Uterus (tissue), 4 donors: ENCODE measurements at places on chromosomes 3 and 15.

- peak; percentile 79 for DNase-seq
Observed at GRCh38 chr15:80942746-80943565, 46.7 kb downstream of the MESD start.

DNA sequence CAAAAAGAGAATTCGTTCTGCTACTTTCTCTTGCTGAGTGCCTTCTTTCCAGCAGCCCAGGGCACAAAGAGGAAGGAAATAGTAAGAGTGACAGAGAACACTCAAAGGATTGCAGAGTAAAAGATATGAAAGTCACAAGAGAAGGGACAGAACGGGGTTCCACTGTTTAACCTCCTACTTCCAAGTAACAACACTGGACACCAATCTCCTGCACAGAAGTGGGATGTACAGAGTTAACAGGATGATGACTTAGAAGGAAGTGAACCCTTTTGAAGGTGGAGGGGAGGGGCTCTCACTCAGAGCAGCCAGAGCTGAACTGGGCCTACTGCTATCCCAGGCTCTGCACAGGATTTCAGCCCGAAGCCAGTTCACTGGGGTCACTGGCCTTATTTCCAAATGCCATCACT is 130.1 kb upstream of the PRICKLE2 start:
- DNase-seq = peak; percentile 40

GRCh38 chr3:193816656-193817311 is 223.8 kb downstream of the OPA1 start:
- peak; percentile 76 for DNase-seq

- DNase-seq = no peak
Observed at GRCh38 chr15:51133140-51133765, 38.5 kb upstream of the TNFAIP8L3 start.

DNA sequence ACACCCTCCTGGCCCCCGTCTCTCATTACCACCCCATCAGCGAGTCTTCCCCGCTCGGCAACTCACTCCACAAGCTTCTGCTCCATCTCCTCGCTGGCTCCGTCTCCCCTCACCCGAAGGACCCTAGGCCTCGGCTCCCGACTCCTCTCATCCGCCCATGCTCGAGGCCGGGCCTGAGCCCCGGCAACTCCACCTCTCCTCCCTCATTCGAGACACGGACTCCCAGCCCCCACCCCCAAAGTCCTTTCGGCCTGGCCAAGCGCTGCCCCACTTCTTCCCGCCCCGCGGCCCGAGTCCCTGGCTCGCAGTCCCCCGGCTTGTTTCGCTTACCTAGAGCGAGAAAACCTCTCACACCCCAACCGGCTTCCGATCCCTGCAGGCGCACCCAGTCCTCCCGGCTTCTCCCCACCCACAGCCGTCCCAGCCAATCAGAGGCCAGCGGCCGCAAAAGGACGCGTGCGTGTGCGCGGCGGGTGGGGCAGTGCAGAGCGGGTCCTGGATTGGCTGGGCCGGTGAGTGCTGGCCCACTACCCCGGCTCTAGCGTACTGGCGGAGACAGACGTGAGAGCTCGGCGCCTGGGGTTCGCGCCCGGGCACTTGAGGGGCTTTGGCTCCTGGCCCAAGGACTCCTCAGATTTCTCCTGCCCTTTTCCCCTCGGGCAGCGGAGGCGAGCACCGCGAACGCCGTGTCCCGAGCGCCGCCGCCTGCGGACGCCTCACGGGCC is at the start of gene HIGD1A:
Gene HIGD1A (minus strand): TSS at position 385 of the 725 bp plus-strand sequence. CDS start 10,237 bp downstream, outside the sequence.
- DNase-seq = peak; percentile 94

DNA sequence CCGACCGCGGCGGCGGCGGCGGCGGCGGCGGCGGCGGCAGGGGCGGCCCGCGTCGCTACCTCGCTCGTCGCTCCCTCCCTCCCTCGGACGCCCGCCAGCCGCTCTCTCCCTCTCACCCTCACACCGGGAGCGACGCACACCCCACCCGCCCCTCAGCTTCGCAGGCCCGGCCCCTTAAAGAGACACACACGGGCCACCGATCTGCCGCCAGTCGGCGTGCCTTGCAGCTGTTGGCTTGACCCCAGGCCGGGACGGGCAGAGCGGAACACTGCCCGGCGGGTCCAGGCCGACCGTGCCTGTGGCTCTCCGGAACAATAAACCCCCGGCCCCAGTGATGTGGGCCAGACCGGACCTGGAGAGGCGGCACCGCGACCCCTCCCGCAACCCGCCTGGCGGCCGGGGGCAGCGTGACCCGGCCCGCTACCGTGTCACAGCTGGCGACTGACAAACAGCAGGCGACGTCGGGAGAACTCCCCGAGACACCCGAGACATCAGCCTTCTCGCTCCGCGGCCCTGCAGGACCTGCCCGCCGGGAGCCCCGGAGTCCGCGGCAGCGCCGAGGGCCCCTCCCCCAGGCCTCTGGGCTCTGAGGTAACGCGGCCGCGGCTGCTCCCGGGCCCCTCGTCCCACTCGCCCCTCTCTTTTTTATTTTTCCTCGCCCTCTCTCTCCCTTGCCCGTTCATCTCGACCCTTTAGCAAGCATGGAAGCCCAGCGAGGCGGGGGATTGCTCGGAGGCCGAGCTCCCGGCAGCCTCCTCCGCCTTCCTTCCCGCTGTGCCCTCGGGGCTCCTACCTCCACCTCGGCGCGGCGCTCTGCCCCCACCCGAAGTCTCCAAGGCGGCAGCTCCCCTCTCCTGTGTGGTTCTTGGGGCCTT is at the start of gene SETD2:
Gene SETD2 (minus strand): TSS at position 107 of the 875 bp plus-strand sequence. CDS start 189 bp downstream, outside the sequence.
- peak; percentile 93 for DNase-seq

GRCh38 chr15:70852501-70853317 is 1.2 kb downstream of the LARP6 start:
- DNase-seq = no peak

DNA sequence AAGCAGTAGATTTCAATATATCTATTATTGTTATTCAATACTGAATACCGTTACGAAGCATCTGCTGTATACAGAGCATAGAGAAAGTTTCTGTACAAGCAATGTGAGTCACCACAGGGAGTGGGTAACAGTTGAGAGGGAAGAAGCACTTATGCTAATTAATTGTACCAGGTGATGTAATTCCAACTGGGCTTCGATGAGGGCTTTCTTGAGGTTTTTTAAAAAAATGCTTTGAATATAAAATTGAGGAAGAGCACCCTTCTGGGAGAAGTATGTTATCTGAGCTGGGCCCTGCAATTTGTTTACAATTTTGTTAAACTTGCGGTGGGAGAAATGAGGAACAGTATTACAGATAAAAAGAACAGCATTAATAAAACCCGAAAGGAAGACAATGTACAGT is 197.9 kb downstream of the TPRG1 start:
- no peak for DNase-seq

DNA sequence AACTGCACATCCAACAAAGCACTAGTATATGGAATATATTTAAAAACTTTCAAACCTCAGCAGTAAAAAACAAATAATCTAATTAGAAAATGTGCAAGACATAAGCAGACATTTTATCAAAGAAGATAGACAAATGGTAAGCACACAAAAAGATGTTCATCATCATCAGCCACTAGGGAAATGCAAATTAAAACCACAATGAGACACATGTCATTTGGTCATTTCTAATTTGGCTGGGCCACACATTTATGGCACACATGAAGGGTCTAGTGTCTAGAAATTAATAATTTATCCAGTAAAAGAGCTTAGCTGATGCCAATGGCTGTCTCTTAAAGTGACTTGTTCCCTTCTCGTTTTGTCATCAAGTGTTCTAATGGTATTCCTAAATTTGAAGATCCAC is 45.8 kb downstream of the ARHGAP31 start:
- DNase-seq = no peak

- peak; percentile 43 for DNase-seq
Observed at GRCh38 chr3:50323614-50324199, 1.2 kb upstream of the HYAL2 start.

GRCh38 chr3:113214917-113215595 is 3.7 kb downstream of the BOC start:
- no peak for DNase-seq

- no peak for DNase-seq
Observed at GRCh38 chr3:183527428-183528379, 27.8 kb downstream of the KLHL6 start.

DNA sequence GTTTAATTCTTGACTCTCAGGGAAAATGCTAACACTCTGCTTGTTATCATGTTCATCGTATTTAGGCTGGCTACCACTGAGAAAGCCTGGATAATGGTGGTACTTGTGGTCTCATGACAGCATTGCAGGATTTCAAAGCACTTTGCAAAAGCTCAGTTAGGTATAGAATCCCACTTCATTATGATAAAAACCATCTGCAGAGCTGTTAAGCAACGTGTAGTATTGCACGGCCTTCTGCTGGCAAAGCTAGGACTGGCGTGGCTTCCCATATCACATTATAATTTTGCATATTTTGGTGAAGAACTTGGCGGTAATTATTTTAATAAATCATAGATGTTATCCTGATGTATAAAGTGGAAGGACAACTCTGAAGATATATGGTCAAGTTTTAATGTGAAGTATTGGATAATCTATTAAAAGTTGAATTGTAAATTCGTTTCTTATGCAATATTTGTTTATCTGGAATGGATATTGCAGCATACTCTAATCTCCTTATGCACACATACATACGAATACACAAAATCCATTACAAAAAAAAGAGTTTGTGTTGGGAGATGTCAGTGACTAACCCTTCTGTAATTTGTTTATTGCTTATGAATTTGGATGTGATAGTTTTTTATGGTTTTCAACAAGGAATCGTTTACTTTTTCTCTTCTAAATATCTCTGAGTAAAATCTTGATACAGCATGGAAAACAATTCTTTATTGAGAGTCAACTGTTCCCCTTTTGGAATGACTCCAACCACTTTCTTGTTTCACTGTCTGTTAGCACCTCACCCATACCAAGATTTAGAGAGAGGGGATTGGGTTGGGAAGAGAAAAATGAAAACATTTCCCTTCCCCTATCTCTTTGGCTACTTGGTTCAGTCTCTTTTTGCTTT is 9.2 kb downstream of the RAB8B start:
- no peak for DNase-seq

GRCh38 chr3:123071146-123071545 is 4.3 kb downstream of the PDIA5 start:
- no peak for DNase-seq
